ENCODE measurements at places on chromosomes 16 and 17.

GRCh38 chr17:34437188-34437587 is 74.2 kb upstream of the CCL1 start:
- DNase-seq = no peak

DNA sequence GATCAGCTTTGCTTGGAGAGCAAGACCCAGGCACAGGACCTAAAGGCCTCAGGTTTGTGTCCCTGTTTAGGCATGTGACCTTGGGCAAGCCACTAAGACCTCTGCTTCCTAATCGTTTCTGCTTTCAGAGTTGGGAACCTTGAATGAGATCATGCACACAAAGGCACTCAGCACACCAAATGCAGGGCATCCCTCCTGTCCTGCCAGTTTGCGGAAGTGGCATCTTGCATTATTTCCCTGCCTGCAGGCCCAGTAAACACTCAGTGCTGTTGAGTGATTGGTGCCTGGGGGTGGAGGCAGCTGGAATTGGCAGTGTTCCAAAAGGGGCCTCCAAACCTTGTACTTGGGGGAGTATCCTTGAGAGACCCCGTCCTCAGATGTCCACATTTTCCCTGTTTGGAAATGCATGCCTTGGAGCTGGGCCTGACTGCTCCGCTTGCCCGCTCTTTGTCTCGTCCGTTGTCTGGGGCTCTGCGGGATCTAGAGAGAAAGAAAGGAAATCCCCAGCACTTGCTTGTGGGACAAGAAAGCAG is 28.7 kb downstream of the MRM1 start:
- DNase-seq = no peak

DNA sequence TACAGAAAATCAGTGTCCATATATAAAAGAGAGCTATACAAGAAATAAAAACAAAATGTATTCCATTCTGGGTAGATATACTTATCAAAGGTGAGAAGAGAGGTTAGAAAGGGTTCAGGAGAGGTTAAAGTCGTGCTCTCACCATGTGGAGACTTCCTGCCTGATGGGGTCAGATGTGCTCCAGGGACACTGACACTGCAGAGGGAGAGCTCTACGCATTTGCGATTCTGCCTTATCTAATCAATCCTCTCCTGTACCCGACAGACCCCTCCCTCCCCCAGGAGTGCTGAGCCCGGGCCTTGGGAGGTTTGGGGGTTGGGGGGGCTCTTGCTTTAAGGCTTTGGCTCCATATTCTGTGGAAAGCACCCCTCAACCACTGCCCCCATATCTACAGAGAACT is 16.6 kb upstream of the SLC5A11 start:
- no peak for DNase-seq

GRCh38 chr16:69859105-69859989 is 91.8 kb upstream of the CLEC18A start:
- DNase-seq = no peak

DNA sequence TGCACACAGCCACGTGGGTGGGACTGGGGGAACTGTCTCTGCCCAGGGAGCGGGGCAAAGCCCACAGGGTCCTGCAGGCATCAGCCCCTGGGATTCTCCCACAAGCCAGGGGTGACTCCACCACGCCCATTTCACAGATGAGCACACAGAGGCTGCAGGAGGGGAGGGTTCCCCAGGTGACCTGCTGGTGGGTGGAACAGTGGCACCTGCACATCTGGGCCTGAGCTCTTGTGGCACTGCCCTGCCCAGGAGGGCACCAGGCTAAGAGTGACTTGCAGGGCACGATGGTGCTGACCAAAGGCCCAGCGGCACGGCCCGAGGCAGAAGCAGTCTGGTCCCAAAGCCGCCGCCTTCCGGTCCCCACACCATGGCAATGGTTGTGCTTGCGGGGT is 23.9 kb downstream of the PIEZO1 start:
- no peak for DNase-seq

- no peak for DNase-seq
Measured at GRCh38 chr17:5943982-5944381, 126.2 kb upstream of the WSCD1 start.

DNA sequence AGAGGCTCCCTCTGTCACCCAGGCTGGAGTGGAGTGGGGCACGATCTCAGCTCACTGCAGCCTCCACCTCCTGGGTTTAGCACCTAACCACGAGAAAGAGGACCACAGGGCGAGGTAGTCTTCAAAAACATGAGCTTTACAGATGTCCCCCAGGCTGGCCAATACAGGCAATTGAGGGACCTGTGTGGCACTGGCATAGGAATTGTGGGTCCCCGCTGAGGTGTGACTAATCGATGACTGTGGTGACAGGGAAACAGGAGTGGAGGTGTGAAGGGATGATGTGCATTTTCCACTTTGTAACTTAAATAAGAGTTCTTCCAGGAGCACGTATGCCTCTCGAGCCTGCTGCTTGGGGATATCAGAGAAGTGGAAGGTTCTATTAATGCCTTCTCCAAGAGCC is 12.6 kb upstream of the ARHGAP17 start:
- no peak for DNase-seq

DNA sequence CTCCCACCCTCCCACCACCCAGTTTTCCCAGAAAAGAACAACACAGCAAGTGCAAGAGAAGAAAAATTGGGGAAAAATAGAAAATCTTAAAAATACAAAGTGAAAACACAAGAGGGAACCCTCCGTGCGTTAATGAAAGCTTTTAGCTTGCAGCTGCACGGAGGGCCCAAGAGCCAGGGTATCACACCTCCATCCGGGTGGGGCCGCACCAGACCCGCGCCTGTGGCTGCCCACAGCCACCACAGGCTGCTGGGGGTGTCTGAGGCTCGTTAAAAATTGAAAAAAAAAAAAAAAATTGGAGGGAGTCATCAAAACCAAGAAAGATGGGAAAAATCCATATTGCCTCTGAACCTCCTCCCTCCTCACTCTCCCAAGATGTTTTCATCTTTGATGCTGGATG is 18.6 kb downstream of the ENGASE start:
- DNase-seq = no peak

GRCh38 chr16:35516551-35516950 is 2057.1 kb downstream of the TP53TG3F start:
- DNase-seq = no peak

GRCh38 chr17:6641247-6641863 is 495 bp downstream of the TXNDC17 start:
- DNase-seq = no peak

DNA sequence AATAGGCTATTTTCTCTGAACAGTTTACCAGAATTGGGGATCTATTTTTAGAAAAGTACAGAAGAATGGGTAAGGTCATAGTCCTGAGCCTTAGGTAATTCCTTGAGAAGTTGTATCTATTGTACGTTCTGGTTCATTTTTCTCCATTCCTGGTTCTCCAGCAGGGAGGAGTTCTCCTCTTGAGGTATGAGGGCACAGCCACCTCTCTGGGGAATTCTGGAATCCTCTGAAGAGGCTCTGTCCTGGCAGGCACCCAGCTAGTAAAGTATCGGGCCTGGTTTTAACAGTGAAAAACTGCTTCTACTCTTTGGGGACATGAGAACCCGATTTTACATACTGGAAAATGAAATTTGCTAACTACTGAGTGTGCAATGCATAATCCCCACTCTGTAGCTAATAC is 19.6 kb upstream of the PMFBP1 start:
- no peak for DNase-seq

GRCh38 chr17:17176341-17176740 is 29.8 kb downstream of the PLD6 start:
- no peak for DNase-seq

- peak; percentile 84 for DNase-seq
Measured at GRCh38 chr17:74325743-74326379, at the start of gene KIF19. Gene KIF19, plus strand, starts transcription at chr17:74326226. Its CDS starts 124 bp downstream, at chr17:74326350.

DNA sequence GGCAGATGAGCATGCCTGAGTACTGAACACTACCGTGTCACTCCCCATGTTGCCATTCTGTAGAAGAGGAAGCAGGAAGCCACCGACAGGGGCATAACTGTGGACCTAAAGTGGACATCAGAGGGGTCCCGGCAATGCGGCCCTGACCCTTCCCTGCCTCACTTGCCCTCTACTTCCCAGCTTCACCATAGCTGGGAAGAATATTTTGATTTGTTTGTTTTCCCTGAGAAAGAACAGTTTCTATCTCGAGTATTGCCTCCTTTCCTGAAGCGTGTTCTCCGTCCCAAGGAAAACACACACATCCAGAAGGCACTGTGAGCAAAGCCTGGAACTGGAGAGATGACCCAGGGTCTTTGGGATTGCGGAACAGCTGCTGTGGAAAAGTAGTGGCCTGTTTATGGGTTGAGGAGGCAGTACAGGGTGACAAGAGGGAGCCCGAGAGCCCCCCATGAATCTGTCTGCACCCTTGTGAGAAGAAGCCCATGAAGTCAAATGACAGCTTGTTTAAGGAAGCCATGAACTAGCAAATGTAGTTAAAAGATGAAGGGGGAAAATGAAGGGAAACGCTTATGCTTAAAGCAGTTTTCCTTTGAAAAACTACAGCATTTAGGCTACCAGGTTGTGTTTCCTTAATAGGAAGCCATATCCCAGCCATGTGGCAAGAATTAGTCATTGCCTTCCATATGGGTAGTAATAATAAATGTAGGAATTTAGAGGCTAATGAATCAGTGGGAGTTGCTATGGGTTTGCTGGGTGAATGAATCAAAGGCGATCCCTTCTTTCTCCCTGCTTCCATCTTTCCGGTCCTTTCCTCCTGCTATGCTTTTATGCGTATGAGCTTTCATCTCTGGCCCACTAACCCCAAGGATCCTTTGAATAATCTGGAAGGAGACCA is 90.0 kb upstream of the TBX2 start:
- no peak for DNase-seq

GRCh38 chr17:18064053-18064452 is 23.7 kb upstream of the DRG2 start:
- no peak for DNase-seq

DNA sequence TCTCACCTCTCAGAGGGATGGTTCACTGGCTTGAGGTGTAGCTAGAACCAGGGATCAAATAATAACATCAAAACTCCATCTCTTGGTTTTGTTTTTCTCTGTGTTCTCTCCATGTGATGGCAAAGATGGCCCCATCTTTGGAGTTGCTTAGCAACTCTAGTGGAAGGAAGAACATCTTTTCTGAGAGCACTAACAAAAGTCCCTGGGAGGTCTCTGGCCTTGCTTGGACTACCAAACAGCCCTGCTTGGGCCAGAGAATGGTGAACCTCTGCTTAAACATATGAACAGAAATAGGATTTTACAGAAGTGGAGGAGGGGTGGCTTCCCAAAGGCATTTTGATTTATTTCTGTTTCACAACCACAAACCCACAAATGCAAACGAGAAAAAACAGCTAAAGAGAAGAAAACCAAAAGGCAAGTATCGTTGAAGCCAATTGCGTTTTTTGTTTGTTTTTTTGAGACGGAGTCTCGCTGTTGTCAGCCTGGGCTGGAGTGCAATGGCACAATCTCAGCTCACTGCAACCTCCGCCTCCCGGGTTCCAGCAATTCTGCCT is 13.2 kb downstream of the GABARAPL2 start:
- no peak for DNase-seq

- DNase-seq = no peak
Measured at GRCh38 chr16:67226295-67226803, 581 bp upstream of the TMEM208 start.

- no peak for DNase-seq
Measured at GRCh38 chr17:27895123-27895895, 2.1 kb upstream of the LYRM9 start.

DNA sequence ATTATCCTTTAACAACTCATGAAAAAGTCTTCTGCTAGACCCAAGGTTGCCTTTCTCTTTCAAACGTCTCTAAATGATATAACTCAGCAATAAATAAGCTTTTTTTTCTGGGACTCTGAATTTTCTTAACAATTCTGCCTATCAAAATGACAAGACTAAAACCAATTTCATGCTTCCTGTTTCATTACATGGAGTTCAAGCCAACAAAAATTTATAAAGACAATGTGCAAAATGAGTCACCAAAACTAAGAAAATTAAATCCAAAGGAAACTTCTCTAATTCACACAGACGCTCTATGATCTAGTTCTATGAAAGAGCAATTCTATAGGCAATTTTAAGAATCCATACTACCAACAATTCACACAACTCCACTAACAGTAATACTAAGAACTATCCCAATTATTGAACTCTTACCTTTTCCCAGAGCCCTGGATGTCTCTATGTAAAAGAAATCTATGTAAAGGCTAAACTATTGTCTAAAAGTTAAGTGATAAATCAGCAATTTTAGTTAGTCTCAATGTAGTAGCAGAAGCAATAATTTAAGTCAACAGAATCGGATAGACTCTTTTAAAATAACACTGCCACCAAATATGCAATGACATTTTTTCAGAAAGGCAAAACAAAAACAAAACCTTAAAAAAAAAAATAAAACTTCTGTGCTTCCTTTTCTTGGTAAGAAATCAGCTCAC is 44.2 kb downstream of the ZZEF1 start:
- no peak for DNase-seq

DNA sequence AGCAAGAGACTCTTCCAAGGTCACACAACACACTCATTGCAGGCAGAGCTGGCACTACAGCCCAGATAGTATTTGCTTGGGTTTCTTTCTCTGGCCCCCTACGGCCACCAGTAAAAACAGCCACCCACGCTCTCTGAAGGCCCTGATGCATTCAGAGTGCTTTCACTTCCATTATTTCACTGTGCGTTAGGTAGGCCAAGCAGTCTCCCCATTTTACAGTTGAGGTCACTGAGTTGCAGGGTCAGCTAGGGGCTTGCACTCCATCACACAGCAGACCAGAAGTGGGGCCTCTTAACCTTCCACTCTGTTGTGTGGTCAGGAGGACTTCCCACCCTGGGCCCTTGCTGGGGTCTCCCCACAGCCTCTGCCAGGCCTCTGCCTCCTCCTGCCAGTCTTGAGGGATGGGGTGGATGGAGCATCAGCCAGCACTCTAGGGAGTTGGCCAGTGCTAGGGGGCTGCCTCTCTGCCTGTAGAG is 2.5 kb downstream of the TBX21 start:
- DNase-seq = no peak

- DNase-seq = no peak
Measured at GRCh38 chr16:81875461-81875860, 96.4 kb downstream of the PLCG2 start.

DNA sequence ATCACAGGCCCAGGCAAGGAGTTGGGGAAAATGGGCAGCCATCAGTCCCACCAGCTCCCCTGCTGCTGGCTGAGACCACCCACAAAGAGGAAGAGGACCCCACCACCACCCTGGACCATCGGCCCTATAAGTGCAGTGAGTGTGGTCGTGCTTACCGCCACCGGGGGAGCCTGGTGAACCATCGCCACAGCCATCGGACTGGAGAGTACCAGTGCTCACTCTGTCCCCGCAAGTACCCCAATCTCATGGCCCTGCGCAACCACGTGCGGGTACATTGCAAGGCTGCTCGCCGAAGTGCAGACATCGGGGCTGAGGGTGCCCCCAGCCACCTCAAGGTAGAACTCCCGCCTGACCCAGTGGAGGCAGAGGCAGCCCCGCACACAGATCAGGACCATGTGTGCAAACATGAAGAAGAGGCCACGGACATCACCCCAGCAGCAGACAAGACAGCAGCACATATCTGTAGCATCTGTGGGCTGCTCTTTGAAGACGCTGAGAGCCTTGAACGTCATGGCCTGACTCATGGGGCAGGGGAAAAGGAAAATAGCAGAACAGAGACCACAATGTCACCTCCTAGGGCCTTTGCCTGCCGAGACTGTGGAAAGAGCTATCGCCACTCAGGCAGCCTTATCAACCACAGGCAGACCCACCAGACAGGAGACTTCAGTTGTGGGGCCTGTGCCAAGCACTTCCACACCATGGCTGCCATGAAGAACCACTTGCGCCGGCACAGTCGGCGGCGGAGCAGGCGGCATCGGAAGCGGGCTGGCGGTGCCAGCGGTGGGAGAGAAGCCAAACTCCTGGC is 3.6 kb downstream of the ZNF646 start:
- DNase-seq = no peak

- no peak for DNase-seq
Measured at GRCh38 chr16:69903865-69904415, 47.2 kb upstream of the CLEC18A start.

GRCh38 chr16:77585379-77586251 is 136.7 kb upstream of the NUDT7 start:
- no peak for DNase-seq
